ENCODE measurements at places on chromosomes 2 and 18.

DNA sequence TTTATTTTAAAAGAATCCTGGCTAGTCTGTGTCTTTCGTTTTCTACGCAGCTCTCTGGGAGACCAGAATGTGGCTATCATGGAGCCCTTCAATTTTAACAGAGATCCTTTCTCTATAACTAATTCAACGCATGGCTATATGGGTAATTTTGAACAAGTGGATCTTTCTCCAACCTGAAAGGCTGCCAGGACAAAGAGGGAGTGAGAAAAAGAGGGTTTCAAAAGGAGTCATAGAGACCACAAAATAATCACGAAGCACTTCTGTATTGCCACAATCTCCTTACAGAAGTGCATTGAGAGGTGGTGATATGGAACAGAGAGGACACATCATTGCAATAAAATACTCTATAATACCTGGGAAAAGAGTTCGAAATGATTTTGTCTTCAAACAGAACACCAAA is 21.7 kb upstream of the CDH2 start:
- DNase-seq, result no peak

DNA sequence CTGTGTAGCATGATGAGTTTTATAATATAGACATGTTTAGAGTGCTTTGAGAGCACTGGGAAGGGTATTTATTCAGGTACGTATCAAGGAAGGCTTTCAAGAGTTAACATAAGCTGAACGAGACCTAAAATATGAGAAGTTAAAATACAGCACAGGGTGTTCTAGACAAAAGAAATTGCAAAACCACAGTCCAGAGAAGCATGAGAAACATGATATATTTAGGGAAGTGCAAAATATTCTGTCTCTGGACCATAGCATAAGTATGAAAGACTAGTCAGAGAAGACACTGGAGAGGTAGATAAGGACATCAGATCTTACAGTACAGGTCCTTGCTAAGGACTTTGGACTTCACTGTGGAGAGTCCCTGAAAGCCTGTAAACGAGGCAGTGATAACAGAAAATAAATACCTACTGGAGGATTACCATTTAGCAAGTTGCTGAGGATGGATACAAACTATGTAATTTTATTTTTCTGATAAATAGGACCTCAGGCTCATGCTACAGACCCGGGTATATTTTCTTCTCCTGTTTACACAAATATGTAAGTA is 43.7 kb downstream of the FSIP2 start:
- no peak for DNase-seq

GRCh38 chr2:20823917-20824316 is 1.0 kb upstream of the LDAH start:
- DNase-seq, result no peak

DNA sequence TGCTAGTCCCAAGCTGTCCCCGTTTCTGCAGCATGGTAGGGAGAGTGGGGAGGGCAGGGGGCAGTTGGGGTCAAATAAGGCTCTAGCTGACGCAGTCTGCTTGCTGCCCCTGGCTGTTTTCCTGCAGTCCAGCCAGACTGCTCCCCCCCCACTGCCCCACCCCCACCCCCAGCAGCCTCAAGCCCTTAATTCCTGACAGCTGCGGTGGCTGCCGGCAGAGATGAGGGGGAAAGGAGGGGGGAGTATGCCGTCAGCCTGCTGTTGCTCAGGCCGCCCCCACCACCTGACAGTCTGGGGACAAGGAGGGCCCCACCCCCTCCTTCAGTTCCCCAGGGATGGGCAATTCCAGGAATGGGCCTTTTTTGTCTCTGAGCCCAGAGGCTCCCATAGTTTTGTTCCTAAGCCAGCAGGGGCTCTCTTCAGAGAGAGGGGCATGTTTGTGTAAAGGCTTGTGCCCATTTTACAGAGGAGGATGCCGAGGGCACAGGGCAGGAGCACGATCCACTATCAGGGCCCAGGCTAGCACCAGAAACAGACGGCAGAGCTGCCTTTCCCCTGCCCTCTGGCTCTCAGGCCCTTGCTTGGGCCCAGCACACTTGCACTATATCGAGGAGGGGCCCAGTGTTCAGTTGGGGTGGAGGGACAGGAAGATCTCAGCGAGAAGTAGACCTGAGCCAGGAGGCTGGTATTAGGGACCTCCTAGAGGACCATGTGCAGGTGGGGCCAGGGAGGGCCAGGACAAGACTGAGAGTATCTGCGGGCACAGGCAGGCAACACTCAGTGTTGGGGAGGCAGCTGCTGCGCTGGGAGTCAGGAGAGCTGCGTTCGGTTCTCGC is 1.5 kb upstream of the WNT10A start:
- no peak for DNase-seq

- no peak for DNase-seq
Measured at GRCh38 chr2:230770804-230771203, 58.2 kb downstream of the CAB39 start.

GRCh38 chr2:75710220-75710576 is 517 bp downstream of the GCFC2 start:
- no peak for DNase-seq

- no peak for DNase-seq
Measured at GRCh38 chr2:100857915-100858314, 38.0 kb downstream of the NPAS2 start.

DNA sequence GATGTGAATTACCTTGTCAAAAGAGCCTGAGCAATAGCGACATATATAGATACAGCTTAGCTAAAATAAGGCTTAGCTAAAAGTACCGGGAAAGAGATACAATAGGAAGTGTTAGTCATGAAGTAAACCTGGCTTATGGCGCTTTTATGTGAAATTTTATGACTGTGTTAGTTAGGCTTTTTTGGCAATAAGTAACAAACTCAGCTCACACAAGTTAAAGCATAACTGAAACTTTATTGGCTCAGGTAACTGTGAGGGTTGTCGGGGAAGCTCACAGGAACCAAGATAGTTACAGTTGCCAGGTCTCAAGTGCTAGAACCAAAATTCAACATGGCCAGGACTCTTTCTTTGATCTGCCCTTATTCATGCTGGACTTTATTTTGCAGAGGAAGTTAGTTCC is 925.0 kb upstream of the GYPC start:
- DNase-seq, result no peak

DNA sequence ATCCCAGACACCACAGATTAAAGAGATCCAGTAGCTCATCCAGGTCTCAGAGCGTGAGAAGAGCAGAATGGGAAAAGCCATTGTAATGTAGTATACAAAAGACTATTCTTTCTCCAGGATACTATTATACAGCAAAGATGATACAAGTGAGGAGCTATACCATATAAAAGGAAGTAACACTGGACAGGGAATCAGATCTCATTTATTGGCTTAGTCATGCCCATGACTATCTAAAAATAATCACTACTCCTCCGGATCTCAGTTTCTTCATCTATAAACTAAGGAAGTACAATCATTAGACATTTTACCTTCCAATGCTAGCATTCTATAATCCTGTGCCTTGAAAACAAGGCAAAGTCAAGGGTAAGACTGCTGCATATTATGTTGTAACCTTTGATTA is 19.4 kb downstream of the KRCC1 start:
- DNase-seq, result no peak

GRCh38 chr2:217449444-217449843 is 553.4 kb downstream of the TNS1 start:
- no peak for DNase-seq

DNA sequence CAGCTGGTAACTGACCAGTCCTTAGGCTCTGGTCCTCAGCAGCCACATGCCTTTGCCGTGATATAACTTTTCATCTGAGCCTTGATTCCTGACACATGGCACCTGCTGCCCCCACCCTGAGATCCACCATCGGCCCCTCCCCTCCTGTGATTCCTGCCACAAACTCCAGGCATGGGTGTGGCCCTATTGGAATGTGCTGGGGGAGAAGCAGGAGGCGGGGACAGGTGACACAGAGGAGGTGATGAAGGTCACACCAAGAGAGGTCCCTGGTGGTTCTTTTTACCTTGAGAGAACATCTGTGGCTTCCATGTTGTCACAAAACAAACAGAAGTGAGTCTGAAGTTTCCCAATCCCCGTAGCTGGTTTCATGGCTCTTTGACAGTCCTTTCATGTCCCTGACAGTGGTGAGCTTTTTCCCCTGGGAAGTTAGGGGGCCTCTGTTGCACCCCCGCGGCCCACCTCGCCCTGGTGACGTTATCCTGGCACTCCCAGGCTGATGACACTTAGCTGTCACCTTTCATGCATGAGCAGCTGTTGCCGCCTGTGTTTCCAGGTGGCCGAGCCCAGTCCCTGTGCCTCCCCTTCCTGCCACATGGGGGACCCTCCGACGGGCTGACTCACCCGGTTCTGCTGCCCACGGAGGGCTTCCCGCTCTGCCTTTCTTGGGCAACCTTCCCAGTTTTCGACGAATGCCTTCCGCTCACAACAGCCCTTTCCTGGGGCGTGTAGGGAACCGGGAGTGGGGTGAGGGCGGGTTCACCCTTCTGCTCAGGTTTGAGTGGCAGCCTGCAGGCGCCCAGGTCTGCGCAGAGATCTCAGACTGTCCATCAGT is 66.3 kb upstream of the GLI2 start:
- no peak for DNase-seq

- no peak for DNase-seq
Measured at GRCh38 chr2:233092432-233093165, 32.5 kb downstream of the INPP5D start.

GRCh38 chr2:237137626-237138323 is 52.1 kb downstream of the COPS8 start:
- DNase-seq, result no peak

DNA sequence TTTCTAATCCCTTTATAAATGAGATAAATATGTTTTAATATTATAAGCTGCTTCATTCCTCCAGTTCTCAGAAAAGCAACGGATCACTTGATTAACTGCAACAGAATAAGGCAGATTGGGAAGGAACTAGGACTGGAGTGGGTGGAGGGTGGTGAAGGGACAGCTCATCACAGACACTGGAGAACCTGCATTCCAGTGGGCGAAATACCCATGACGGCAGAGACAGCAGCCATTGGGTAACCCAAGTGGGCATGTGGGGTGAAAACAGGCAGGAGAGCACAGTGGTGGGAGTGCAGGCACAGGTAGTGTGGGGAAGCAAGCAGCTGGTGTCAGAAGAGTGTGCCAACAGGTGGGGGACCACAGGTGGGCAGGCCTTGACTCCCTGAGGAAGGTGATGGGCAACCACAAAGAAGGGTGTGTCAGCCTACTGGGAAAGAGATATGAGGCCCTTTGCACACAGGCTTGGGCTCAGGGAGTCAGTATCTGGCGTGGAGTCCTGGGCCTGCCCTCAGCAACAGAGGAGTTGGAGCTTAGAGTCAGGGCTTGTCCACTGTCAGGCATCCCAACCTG is 27.2 kb downstream of the DPYSL5 start:
- no peak for DNase-seq

GRCh38 chr2:10738192-10738591 is 16.8 kb downstream of the ATP6V1C2 start:
- no peak for DNase-seq

DNA sequence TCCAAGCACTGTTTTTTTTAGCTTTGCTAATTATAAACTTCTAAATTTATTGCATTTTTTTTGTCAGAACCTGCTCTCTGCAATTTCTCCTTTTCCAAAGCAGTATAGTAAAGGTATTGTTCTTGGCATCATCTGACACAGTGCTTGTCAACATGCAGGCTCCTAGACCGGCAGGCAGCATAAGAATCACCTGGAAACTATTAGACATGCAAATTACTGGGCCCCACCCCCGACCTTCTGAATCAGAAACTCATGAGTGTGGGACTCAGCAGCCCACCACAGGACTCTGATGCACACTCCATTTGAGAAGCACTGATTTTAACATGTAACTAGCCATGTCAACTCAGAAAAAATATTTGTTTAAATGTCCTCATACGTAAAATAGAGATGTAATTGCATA is 551.1 kb upstream of the CELF4 start:
- no peak for DNase-seq

- no peak for DNase-seq
Measured at GRCh38 chr2:175188761-175189160, 7.3 kb upstream of the ATP5MC3 start.

Data from stimulated activated CD4-positive, alpha-beta T cell treated with anti-CD3 and anti-CD28 coated beads, TNF-alpha, amount 100 ng/mL, for 1 hour (primary cell).